ENCODE measurements at places on chromosomes 2 and 18. TPM values are rescaled to one million over a fixed set of nuclear protein-coding genes. Genes with fewer than 3 reads are reported as not detected.

Gene SERPINB2
- polyA plus RNA-seq, result not detected

Gene AQP12A
- polyA plus RNA-seq, result not detected

DNA sequence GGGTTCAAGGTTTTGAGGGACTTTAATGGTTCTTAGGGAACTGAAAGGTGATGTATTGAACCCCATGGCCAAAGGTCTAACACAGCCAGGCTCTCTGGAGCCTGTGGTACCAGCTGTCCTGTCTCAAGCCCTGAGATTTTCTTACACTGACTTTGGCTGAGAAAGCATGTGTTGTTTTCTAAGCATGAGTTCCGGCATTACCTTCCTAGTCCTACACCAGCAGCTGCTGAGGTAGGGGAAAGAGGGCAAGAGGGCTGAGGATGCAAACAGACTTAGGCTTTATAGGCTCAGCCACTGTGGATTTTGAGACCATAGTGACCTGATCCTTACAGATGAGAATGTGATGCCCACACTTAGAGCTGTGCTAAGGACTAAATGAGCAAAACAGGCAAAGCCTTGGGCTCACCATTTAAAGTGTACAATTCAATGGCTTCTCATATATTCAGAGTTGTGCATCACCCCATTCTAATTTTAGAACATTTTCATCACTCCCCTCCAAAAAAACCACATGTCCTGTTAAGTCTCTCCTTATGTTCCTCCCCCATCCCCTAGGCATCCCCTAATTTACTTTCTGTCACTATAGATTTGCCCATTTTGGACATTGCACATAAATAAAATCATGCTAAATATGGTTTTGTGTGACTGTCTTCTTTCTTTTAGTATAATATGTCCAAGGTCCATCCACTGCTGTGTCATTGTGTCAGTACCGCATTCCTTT, 99.7 kb upstream of the OTOS start:
- no peak for DNase-seq

- no peak for DNase-seq
These were observed 298.4 kb upstream of the ZNF521 start for GRCh38 chr18:25650201-25650941.

Gene FSHR
- not detected for polyA plus RNA-seq

- no peak for DNase-seq
These were observed 2.6 kb downstream of the SEC11C start for GRCh38 chr18:59142274-59142673.

Data from heart left ventricle (tissue), 16 donors.